ENCODE measurements at places on chromosomes 7 and 10. TPM values are rescaled to one million over a fixed set of nuclear protein-coding genes. Genes with fewer than 3 reads are reported as not detected.

- no peak for DNase-seq
Observed at GRCh38 chr10:123972481-123973401, 81.1 kb upstream of the CPXM2 start.

Gene HELLS
- polyA plus RNA-seq: not detected

- DNase-seq: no peak
Observed at GRCh38 chr7:106534271-106534846, 126.6 kb downstream of the CCDC71L start.

GRCh38 chr7:30116771-30117170, 18.0 kb upstream of the MTURN start:
- DNase-seq: no peak

- DNase-seq: no peak
Observed at GRCh38 chr10:3782146-3782450, 2.9 kb downstream of the KLF6 start.

Gene HECTD2
- 10.7 TPM for polyA plus RNA-seq

DNA sequence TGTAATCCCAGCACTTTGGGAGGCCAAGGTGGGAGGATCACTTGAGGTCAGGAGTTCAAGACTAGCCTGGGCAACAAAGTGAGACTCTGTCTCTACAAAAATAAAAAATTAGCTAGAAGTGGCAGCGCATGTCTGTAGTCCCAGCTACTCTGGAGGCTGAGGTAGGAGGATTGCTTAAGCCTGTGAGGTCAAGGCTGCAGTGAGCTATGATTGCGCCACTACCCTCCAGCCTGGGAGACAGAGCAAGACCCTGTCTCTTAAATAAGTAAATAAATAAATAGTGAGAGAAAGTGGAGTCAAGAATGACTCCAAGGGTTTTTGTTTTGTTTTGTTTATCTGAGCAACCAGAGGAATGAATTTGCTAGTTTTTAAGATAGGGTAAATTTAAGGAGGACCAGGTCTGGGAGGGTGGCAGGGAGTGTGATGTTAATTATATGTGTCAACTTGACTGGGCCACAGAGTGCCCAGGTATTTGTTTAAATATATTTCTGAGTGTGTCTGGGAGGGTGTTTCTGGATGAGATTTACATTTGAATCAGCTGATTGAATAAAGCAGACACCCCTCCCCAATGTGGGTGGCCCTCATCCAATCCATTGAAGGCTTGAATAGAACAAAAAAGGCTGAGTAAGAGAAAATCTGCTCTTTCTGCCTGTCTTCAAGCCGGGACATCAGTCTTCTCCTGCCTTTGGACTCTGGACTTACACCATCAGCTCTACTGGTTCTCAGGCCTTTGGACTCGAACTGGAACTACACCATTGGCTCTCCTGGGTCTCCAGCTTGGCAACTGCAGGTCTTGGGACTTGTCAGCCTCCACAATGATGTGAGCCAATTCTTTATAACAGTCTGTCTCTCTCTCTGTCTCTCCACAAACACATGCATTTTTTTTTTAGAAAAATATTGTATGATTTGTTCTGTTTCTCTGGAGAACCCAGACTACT, 23.5 kb downstream of the IMPDH1 start:
- no peak for DNase-seq

DNA sequence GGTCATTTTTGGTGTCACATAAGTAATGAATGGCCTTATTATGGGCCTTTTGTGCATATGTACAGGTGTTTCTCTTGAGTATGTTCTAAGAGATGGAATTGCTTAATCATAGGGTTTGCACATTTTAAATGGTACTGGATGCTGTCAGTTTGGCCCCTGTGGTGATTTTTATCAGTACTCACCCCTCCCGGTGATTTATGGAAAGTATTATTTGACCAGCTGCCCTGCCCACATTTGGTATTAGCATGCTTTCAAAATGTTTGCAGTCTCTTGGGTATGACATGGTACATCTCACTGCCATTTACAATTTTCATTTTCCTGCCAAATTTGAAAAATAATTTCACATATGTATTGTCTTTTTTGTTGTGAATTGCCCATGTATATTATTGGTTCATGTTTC, 427.7 kb downstream of the LRMDA start:
- no peak for DNase-seq

- DNase-seq: peak; percentile 14
Observed at GRCh38 chr7:34069676-34070075, 164.3 kb downstream of the BMPER start.

Gene HOGA1
- 12.1 TPM for polyA plus RNA-seq

Gene NEUROG3
- polyA plus RNA-seq: 4.1 TPM

- DNase-seq: no peak
Observed at GRCh38 chr10:8594711-8595110, 540.2 kb downstream of the GATA3 start.

DNA sequence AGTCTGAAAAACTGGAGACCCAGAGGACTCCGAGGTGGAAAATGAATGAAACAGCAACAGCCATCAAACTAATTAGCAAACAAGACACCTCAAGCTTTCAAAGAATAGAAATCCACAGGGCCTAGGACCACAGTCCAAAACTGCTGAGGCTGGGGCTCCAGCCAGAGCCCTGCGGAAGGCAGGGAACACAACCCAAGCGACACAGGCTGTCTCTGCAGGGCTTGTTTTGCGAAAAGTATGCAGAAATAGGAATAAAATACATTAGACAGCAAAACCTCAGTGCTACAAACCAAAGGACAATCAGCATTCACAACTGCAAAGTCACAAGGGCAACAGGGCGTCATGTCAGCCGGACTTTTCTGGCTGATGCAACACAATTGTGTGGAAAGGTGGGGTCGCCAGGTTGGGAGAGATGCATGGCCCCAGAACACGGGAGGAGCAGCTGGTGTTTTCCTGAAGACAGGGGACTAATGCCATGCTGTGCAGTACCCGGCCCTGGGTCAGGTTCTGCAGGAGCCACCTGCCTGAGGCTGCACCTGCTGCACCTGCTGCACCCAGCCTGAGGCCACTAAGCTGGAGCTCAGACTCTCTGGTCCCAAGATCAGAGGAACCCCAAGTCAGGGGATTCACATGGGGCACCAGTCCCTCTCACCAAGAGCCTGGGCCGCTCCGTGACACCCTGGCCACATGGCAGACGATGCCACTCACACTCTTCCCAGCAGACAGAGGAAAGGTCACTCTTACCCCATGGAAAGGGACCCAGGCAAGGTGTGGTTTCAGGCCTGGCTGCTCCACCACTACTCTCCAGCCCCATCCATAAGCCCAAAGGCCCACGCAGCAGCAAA, 74.2 kb downstream of the MAD1L1 start:
- no peak for DNase-seq

Gene MOGAT3
- polyA plus RNA-seq: 15.4 TPM

DNA sequence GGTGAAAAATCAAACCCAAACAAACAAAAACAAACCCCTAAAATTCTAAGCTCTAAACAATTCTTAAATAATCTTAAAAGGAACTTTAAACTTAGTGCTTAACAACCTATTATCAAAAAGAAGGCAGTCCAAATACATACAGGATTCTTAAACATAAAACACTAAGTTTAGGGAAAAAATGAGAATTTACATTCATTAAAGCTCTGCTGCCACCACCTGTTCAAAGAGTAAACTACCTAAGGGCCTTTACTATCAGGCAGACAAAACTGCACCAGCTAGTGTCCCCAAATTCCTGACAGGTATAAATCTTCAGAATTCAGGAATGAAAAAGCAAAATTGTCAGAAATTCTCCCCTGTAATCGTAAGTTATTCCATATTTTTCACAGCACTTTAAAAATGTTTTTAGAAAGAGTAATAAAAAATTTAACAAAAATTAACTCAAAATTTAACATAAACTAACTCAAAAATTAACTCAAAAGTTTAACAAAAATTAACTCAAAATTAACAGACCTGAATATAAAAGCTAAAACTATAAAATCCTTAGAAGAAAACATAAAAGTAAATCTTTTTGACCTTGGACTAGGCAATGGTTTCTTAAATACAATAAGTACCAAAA, 55.1 kb downstream of the PDZD8 start:
- DNase-seq: no peak

DNA sequence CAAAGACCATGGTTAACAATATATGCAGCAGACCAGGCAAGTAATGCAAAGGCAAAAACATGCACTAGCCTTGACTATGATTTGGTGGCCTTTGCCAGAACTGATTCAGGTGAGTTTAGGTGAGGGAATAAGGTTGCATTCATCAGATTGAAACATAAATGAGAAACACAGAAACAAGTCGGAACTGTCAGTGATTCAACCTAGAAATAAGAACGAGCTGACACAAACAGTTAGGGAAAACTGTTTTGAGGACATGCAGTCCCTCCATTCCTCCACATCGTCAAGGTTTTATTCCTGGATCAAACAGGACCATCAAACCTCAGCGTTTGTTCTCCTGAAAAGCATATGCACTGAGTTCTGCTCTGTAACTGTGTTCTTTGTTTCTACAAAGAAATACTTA, 1.8 kb downstream of the ZNF248 start:
- no peak for DNase-seq

Gene TMEM130
- 4.0 TPM for polyA plus RNA-seq

- DNase-seq: no peak
Observed at GRCh38 chr7:37428681-37429434, 19.8 kb downstream of the ELMO1 start.

- DNase-seq: peak; percentile 40
Observed at GRCh38 chr7:91034459-91035368, 229.5 kb upstream of the FZD1 start.

Gene NRG3
- polyA plus RNA-seq: not detected

Gene HMX3
- 0.51 TPM for polyA plus RNA-seq

Gene CLEC2L
- not detected for polyA plus RNA-seq

GRCh38 chr10:128373071-128373749, 247.0 kb upstream of the MKI67 start:
- no peak for DNase-seq

DNA sequence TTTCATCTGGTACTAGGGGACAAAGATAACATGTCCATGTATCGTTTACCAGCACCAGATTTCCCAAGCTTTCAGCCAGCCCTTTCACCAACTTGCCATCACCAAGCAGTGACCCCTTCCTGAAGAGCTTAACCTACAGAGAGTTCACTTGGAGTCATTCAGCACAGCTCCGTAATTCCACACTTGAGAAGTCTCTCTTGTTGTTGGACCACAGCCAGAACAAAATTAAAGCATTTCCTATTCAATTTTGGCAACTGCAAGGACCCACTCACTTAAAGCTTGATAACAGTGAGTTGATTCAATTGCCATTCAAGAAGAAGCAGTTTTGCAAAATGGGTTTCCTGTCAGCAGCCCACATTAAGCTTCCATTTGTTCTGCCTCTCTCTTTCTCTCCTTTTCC, 88.5 kb upstream of the LRRTM3 start:
- no peak for DNase-seq

- no peak for DNase-seq
Observed at GRCh38 chr10:119688033-119688508, 36.9 kb downstream of the BAG3 start.

Gene CPA4
- not detected for polyA plus RNA-seq

DNA sequence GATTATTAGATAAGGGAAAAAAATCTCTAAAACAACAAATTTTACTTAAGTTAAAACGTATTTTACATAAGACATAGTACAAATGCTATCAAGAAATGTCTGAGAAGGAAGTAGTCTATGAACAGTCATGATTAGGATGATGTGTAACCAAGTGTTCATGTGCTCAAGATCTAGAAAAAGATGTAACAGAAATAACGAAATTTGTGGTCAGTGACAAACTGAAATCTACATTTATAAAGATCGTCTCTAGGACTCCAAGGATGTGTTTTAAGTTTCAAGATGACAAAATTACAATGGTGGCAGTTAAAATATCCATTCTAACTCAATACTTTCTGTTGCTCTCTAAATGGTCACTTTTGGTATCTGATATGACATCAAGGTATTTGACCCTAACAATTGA, 17.2 kb downstream of the PPP3CB start:
- DNase-seq: no peak

GRCh38 chr10:12564173-12564572, 214.8 kb downstream of the CAMK1D start:
- DNase-seq: no peak

DNA sequence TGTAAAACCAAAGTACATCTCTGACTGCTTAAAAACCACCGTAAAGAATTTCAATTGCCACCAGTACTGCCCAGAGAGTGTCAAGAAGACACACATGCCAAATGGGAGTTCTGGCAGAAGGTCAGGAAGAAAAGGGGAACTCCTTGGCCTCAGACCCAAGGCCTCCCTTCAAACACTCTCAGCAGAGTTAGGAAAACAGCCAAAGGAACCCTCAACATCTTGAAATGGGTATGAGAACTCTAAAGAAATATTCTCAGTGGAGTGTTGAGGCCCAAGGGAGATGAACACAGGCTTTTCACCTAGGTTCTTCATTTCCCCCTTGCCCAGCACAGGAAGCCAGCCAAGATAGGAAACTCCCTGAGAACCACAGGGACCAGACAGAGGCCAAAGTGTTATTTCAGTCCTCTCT, 96.1 kb upstream of the ASAH2 start:
- no peak for DNase-seq

Gene EBLN1
- polyA plus RNA-seq: not detected

Gene NEURL1
- 25.7 TPM for polyA plus RNA-seq

- peak; percentile 34 for DNase-seq
Observed at GRCh38 chr7:132451161-132451560, 125.1 kb downstream of the PLXNA4 start.

Gene LRIT2
- polyA plus RNA-seq: not detected

DNA sequence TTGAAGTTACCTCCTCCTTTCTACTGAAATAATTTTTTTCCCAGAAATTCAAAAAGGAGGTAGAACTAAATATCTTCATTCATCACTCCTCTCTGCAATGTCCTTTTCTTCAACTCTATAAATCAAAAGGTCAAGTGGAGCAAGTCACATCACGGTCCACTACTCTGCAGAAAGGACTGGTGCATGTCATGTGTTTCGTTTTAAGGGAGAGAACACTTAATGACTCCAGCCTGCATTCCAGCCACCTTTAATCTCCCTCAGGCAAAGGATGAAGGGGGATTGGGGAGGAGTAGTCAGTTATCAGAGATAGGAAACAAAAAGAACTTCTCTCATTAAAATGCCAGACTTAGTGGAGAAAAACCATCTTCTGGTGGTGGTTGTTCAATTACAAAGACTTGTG, 78.9 kb downstream of the ANK3 start:
- no peak for DNase-seq

- DNase-seq: no peak
Observed at GRCh38 chr10:61271127-61271780, 181.9 kb downstream of the TMEM26 start.

DNA sequence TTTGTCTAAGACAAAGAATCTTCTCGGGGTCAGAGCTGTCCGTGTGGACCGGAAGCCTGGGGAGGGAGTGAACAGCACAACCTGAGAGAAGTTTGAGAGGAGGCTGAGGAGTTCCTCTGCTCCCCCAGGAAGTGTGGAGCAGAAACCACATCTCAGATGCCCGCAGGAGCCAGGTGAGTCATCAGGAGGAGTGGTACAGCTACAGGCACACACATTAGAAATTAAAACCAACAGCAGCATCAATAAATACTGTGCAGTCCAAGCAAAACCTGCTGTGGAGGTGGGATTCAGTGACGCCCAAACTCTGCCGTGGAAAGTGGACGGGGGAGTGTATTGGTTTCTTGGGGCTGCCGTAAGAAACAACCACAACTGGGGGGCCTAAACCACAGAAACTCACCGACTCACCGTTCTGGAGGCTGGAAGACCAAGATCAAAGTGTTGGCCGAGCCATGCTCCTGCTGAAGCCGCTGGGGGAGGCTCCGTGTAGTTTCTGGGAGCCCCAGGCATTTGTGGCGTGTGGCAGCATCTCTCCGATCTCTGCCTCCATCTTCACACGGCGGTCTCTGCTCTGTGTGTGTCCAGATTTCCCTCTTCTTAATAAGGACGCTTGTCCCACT, 31.2 kb upstream of the GARS1 start:
- no peak for DNase-seq

Data from small intestine (tissue), 16 donors.